ENCODE measurements at places on chromosomes 6 and 20. TPM values are rescaled to one million over a fixed set of nuclear protein-coding genes. Genes with fewer than 3 reads are reported as not detected.

IP6K3 gene
- total RNA-seq, result 0.52 TPM

- DNase-seq, result peak; percentile 58
- H3K4me3 ChIP-seq, result no peak overlapping the region
- H3K27ac ChIP-seq, result no peak overlapping the region
These were observed 182.5 kb downstream of the MAFB start for GRCh38 chr20:40506537-40506939.

DNA sequence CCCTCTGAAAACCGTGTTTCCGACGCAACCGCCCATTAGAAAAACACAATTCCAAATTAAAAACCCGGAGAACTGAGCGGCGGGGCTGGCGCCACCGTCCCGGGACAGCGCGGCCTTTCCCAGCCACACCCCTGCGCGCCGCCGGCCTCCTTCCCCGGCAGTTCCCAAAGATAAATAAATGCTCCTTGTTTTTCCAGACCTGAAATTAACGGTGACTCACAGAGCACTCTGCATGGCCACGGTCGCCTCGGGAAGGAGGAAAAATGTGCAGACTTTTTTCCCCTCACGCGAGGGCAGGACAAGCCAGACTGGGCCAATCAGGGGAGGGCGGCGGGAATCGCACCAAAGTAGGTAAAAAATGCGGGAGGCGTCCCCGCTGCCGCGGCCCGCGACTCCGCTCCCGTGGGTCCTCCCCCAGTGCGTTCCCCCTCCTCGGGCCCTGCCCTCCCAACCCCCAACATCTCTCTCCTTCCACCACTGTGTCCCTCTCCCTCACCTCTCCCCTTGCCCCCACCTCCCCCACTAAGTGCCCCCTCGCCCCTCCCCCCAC is 828 bp upstream of the DSTN start:
- peaks cover 5% of the 10 kb centered on the region for H3K4me1 ChIP-seq
- peak overlapping the region; percentile 89 for H3K4me3 ChIP-seq

GRCh38 chr6:157454762-157455714 is 74.0 kb downstream of the ZDHHC14 start:
- no peak overlapping the region for H3K27ac ChIP-seq
- no peaks in the 10 kb centered on the region for H3K27me3 ChIP-seq
- H3K4me1 ChIP-seq, result peaks cover 1% of the 10 kb centered on the region
- no peaks in the 10 kb centered on the region for H3K36me3 ChIP-seq

GRCh38 chr6:142260748-142261147 is 41.1 kb upstream of the ADGRG6 start:
- no peak for DNase-seq
- H3K27me3 ChIP-seq, result no peaks in the 10 kb centered on the region
- H3K36me3 ChIP-seq, result no peaks in the 10 kb centered on the region

DNA sequence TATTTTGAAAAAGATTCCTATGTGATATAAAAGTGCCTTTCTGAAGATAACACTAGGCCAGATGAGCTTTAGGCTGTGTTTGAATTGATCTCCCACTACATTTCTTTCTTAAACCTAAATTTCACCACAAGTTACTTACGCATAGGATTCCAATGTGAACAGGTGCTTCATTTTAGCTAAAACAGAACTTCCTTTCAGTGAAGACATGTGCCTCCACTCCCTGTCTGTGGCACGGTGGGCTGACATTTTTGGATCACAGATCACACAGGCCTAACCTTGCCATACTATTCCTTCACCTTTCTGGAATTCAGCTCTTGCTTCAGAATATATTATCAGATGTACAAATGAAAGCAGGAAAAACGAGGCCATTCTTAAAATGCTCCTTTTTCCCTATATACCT is 231.8 kb downstream of the SAMD5 start:
- no peaks in the 10 kb centered on the region for H3K27me3 ChIP-seq
- no peaks in the 10 kb centered on the region for H3K36me3 ChIP-seq
- DNase-seq, result no peak
- no peak overlapping the region for H3K4me3 ChIP-seq

Measured in ovary (tissue), 10 donors.